Dermis lymphatic vessel endothelial cell (primary cell): ENCODE measurements at places on chromosomes 11 and 22. TPM values are rescaled to one million over a fixed set of nuclear protein-coding genes. Genes with fewer than 3 reads are reported as not detected.

Gene MS4A6E
- total RNA-seq, result not detected in 2 replicates

Gene EIF3L
- total RNA-seq, result 400 and 450 TPM in 2 replicates

Gene USH1C
- not detected in 2 replicates for total RNA-seq

Gene ZBTB16
- 8.3 and 22.4 TPM in 2 replicates for total RNA-seq

Gene ZFP91
- total RNA-seq, result 39.3 and 39.7 TPM in 2 replicates

Gene ART1
- not detected in 2 replicates for total RNA-seq

Gene MPEG1
- not detected in 2 replicates for total RNA-seq

Gene DENND6B
- total RNA-seq, result 1.3 and 1.5 TPM in 2 replicates

Gene C11orf86
- not detected in 2 replicates for total RNA-seq

Gene SMIM35
- total RNA-seq, result not detected in 2 replicates

Gene LTBP3
- 15.6 and 23.5 TPM in 2 replicates for total RNA-seq

Gene SLC25A22
- total RNA-seq, result 4.7 and 5.2 TPM in 2 replicates

Gene SESN3
- 28.6 and 32.7 TPM in 2 replicates for total RNA-seq

Gene MS4A12
- total RNA-seq, result not detected in 2 replicates

Gene AIP
- total RNA-seq, result 101 TPM in 2 replicates

Gene PLAAT3
- 102 and 120 TPM in 2 replicates for total RNA-seq

Gene AMOTL1
- 34.7 and 51.0 TPM in 2 replicates for total RNA-seq

Gene PDGFB
- 18.0 and 25.9 TPM in 2 replicates for total RNA-seq
